ENCODE measurements at places on chromosomes 3 and 15.

DNA sequence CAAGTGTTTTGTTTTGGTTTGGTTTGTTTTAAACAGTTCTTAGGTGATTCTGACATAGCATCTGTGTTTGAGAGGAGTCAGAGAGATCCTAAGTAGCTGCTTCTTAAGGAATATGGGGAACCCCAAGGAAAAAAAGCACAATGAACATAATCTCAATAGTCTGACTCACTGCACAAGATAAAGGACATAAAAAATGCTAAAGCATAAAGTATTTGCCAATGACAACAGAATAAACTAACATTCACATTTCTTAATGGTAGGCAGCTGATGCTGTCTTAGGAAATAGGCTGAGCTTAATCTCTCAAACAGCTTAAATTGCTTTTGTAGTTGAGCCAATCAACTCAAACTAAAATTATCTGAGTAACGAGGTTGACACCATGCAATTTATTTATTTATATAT lies 2.9 kb downstream of the NCEH1 start:
- DNase-seq, result no peak

DNA sequence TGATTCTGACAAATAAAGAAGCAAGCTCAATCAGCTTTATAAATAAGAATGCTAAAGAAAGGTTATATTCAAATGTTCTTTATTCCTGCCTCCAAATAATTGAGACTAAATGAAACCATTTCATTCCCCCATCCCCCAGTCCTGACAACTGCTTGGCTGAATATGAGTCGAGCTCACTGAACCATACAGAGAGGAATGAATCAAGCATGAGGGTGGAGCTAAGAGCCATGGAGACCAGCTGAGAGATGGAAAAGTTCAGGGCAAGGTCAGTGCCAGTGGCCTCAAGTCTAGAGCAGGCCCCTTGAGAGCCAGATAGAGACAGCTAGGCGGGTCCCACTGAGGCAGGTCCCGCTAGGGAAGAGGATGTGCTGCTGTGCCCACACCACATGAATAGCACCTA lies 188.7 kb upstream of the EIF1B start:
- peak; percentile 90 for DNase-seq

- peak; percentile 18 for DNase-seq
Observed at GRCh38 chr15:100764778-100765466, 114.7 kb upstream of the ALDH1A3 start.

DNA sequence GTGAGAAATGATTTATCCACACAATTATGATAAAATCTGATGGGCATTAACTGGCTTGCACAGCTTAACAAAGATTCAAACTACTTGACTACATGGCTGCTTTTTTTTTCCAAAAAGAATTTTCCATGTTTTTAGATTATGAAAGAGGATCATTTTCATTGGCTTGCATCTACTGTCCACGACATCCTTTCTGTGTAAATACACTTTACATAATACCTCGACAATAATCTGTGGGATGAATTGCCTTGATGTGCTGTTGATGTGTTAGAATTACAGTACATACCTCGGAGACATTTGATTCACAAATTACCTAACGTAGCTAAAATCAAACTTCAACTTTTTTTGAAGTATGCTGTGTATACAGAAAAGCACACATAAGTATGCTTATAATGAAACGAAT lies 104.4 kb downstream of the PPP2R3A start:
- no peak for DNase-seq

DNA sequence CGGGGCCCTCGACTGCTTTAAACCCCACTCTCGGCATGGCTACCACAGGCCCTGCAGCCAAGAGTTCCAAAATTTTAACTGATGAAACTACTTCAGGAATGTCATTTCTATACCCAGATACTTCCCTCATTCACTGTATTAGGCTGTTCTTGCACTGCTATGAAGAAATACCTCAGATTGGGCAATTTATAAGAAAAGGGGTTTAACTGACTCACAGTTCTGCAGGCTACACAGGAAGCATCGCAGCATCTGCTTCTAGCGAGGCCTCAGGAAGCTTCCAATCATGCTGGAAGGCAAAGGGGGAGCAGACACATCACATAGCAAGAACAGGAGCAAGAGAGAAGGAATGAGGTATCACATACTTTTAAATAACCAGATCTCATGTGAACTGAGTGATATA lies 21.6 kb upstream of the ALCAM start:
- no peak for DNase-seq

GRCh38 chr3:129627350-129628168 lies 21.1 kb upstream of the PLXND1 start:
- peak; percentile 75 for DNase-seq

DNA sequence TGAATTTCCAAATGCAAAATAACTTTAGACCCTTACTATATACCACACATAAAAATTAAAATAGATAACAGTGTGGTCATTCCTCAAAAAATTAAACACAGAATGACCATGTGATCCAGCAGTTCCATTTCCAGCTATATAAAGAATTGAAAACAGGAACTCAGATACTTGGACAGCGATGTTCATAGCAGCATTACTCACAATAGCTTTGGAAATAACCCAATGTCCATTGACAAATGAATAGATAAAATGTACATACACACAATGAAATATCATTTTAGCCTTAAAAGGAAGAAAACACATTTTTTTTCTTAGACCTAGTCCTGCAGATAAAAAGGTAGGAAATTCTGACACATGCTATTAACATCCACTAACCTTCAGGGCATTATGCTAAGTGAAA lies 26.7 kb downstream of the RAD51 start:
- DNase-seq, result no peak

- DNase-seq, result no peak
Observed at GRCh38 chr3:65581313-65581712, 457.4 kb downstream of the MAGI1 start.
